Stimulated activated CD4-positive, alpha-beta T cell treated with anti-CD3 and anti-CD28 coated beads, Interleukin-1b, Interleukin-23, amount 100 ng/mL, for 1 hour (primary cell): ENCODE measurements at places on chromosomes 2 and 18.

- DNase-seq = no peak
These were observed 56.5 kb downstream of the TPGS2 start for GRCh38 chr18:36772241-36772723.

DNA sequence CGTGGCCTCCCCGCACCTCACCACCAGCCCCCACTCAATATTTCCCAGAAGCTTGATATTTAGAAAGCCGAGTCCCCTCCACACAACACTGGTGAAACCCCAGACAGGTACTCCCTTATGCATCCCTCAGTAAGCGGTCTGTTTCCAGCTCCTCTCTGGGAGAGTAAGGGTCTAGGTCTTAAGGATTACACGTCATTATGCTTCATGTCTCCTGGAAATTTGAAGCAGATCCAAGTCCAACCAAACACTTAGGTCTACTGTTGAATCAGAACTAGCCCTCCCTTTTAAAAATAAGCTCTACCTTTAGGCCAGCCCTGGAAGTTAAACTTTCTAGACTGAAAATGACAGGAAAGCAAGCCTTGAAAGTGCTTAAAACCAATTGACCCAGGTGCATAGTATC lies 1.5 kb upstream of the OST4 start:
- DNase-seq = no peak

GRCh38 chr2:113202305-113203216 lies 28.8 kb downstream of the PSD4 start:
- no peak for DNase-seq

DNA sequence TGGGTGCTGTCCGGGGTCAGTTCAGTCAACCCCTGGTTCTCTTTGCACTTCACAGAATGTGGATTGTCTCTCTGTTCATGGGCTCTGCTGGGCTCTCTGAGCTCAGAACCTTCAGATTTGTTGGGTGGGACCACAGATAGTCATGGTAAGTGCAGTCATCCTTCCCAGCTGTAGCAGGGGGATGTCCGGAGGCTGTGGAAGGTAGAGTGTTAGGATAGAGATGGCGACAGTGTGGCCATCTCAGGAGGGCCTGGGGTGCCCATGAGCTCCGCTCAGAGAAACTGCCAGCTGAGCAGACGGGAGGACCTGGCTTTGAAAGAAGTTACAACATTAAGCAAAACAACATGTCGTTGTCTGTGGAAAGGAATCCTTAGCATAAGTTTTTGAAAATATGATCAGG lies 149.8 kb downstream of the FAM210A start:
- no peak for DNase-seq

DNA sequence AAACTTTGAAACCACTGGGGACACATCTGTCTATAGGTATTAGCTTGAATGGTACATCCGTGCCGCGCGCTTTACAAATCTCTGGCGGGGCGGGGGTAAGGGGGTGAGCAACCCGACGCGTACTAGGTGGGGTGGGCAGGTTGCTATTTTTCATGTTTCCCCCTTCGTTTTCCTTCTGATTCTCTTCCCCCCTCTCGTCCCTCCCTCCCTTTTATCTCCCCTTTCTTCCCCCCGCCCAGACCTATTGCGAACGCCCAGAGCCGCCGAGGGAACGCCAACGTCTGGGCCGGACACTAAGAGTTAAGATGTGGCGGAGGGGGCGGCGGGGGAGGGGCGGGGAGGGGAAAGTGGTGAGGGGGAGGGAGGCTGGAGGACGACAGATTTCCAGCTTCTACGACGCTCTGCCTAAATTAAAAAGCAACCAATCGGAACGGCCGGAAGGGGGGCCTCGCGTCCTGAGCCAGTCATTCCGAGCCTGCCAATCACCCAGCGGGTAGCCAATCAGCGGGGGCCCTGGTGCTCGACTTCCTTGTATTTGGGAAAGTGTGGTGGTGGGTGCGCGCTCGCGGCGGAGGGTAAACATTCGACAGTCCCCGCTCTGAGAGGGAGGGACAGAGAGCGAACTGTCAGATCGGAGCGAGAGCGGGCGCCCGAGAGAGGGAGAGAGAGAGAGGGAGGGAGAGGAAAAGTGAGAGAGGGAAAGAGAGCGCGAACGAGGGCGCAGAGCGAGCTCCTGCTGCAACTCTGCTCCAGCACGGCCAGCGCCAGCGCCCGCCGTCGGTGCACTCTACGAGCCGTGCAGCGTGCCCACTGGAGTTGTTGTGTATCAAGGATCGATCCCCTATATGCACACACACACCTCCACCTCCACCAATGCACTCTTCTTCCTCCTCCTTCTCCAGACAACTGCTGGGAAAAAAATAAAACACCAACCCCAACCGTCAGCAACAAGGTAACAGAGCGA lies at the start of gene POU3F3:
Gene POU3F3 (plus strand): TSS at position 582 of the 964 bp plus-strand sequence. CDS start 1,396 bp downstream, outside the sequence.
- DNase-seq = no peak

GRCh38 chr18:45774065-45774521 lies 50.1 kb downstream of the SLC14A1 start:
- no peak for DNase-seq

GRCh38 chr18:50090370-50091312 lies 104.3 kb downstream of the MYO5B start:
- no peak for DNase-seq

DNA sequence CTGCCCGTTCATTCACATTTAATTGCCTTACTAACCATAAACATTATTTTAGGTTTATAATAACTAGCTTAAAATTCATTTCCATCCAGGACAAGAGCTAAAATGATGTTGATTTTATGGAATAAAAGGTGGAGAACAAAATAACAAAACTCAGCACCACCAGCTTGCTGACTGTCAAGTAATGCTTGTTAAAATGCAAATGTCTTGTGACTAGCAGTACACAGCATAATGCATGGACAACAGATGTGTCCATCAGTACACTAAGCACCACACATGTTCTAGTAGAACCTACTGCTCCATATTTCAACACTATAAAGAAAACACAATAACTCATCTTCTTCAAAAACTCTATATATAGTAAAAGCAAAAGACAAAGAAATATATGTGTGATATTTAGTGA lies 224.7 kb upstream of the SMAD7 start:
- no peak for DNase-seq

GRCh38 chr2:83113953-83114352 lies 1345.1 kb downstream of the SUCLG1 start:
- DNase-seq = no peak

DNA sequence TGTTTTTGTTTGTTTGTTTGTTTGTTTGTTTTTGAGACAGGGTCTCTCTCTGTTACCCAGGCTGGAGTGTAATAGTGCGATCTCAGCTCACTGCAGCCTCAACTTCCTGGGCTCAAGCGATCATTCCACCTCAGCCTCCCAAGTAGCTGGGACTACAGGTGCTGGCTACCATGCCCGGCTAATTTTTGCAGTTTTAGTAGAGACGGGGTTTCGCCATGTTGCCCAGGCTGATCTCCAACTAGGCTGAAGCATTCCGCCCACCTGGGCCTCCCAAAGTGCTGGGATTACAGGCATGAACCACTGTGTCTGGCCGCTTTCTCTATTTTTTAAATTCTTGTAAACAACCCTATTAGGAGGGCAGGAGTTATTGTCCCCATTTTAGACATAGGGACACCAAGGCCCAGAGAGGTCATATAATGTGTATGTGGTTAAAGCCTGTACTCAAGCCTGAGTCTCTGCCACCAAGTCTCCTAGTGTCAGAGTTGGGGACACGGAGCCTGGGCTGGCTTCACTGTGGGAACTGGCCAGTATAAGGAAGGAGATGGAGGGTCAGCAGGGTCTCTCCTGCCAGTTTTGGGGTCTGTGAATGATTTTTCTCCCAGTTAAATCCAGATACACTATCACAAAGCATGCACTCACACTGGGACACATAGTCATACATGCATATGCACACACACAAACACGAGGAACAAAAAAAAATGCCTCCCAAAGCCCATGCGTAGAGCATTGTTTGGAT lies 27.5 kb upstream of the MCFD2 start:
- DNase-seq = no peak

DNA sequence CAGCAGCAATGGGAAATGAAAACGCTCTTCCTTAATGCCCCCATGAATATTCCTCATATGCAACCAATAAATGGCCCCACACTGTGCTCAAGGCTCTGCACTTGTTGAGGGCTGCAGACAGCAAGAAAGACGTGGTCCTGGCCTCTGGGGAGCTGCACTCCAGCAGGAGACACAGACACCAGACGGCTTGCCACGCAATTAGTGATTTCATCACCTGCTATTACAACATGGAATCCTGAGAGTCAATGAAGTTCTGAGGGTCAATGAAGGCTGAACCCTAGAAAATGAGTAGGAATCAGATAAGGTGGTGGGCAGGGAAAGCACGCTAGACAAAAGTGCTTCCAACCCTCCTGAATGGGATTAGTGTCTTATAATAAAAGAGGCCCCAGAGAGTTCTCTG lies 18.9 kb downstream of the CREG2 start:
- no peak for DNase-seq

- DNase-seq = no peak
These were observed 388.1 kb upstream of the ACVR2A start for GRCh38 chr2:147456779-147457178.

GRCh38 chr2:227655454-227655853 lies 11.2 kb upstream of the SCYGR5 start:
- DNase-seq = no peak

GRCh38 chr2:107036293-107036692 lies 150.3 kb upstream of the ST6GAL2 start:
- DNase-seq = no peak

DNA sequence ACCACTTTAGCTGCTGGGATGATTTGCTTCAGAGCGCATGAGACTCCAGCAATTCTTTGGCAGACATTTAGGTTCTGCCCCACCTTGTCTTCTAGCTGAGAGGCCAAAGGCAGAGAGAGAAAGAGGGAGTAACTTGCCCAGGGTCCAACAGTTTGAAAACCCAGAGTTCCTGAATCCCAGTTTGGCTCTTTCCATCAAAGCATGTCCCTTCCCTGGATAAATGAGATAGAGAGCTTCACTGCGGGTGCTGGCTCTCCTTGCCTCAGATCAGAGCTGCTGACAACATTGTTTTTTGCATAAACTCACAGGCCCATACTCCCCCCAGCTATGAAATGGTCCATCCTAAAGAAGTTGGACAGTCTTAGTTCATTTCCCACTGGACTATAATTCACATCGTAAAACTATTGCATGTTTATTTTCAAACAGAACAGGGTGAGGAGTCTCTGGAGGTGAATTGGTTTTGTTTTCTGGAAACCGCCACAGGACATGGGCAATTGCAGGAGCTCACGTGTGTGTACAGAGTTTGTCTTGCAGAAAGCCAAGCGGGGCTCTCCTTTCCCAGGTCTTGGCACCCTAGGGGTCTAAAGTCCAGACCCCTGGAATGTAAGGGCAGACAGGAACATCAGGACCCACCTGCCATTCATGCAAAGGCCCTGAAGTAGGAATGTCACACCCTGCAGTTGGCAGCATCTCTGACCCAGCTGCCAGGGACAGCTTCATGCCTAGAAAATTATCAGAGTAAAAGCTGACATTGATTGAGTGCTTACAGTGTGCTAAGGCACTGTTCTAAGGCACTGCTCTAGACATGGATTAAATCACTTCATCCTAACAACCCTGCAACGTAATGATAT lies 25.0 kb upstream of the SLC14A2 start:
- no peak for DNase-seq

- DNase-seq = no peak
These were observed at the start of gene MARCHF4 for GRCh38 chr2:216371721-216372702. TSS of gene MARCHF4 (minus strand) at chr2:216372483. CDS start at chr2:216370260, 2,223 bp downstream.

DNA sequence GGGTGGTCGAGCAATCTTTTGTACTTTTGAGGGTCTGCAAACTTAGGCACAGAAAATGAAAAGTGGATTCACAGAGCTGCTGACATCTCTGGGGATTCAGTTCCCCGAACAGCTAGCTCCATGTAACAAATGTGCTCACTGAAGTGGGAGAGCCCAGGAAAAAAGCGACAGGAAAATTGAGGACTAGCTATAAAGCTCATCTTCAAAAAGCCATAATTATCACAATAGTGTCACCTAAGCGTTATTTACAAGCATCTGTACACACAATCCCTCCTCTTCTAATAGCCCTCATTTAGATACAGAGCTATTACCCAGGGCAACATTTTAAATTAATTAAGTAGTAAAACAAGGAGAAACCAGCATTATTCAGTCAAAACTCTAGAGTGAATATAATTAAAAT lies 36.1 kb downstream of the RNF152 start:
- no peak for DNase-seq

DNA sequence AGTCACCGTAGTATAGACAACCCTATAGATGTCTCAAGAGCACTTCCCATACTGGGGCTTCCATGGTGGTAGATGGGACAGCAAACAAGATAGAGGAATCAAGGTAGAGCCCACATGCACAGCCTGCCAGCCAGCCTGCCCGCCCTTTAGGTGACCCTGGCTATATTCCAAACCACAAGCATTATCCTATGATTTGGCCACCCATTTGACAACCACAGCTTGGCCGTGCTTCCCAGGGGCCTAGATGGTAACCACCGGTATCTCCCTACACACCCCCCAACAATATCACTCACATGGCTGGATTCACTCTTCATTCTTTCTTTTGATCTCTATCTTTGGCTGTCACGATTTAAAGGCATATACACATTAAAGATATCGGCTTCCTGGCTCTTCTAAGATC lies 85.3 kb downstream of the CDK15 start:
- no peak for DNase-seq

- DNase-seq = no peak
These were observed 194.8 kb upstream of the GULP1 start for GRCh38 chr2:188096910-188097309.

DNA sequence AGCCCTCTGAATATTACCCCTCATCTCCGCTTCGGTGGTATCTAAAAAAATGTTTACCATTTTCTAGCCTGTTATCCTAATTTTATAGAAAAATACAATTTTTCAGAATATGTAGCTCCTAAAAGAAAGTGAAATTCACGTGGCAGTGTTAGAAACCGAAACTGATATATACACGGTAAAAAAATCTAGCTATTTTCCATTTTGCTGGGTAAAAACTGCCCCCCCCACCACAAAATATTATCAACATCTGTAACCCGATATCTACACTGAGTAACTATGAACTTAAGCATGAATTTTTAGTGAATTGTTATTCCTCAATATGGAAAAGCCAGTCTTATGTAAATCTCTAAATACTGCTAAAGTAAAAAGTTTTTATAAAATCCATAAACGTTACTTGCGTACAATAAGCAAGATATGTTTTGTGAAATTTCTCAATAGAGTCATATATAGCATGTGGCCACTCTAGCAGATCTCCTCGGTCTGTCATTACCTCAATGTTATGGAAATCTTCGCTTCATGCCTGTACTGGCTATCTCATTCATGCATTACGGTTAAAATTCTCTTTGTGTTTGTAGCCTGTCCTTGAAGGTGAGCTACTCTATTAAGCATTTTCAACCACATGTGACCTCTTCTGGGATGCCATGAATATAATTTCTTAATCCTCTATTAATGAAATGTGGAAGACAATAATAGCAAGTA lies 524.2 kb downstream of the TRIB2 start:
- no peak for DNase-seq
